ENCODE measurements at places on chromosomes 4 and X. TPM values are rescaled to one million over a fixed set of nuclear protein-coding genes. Genes with fewer than 3 reads are reported as not detected.

- H3K36me3 ChIP-seq: no peaks in the 10 kb centered on the region
- H3K4me3 ChIP-seq: no peak overlapping the region
- H3K27me3 ChIP-seq: peaks cover 20% of the 10 kb centered on the region
Measured at GRCh38 chrX:23633834-23634580, 33.3 kb upstream of the PRDX4 start.

Gene DUSP9
- 0.35 TPM for total RNA-seq

GRCh38 chr4:184957446-184958115 is 60.7 kb upstream of the HELT start:
- no peak overlapping the region for H3K27ac ChIP-seq
- DNase-seq: no peak
- no peaks in the 10 kb centered on the region for H3K36me3 ChIP-seq
- no peak overlapping the region for H3K4me3 ChIP-seq

Gene SERTM2
- 0.49 TPM for total RNA-seq

DNA sequence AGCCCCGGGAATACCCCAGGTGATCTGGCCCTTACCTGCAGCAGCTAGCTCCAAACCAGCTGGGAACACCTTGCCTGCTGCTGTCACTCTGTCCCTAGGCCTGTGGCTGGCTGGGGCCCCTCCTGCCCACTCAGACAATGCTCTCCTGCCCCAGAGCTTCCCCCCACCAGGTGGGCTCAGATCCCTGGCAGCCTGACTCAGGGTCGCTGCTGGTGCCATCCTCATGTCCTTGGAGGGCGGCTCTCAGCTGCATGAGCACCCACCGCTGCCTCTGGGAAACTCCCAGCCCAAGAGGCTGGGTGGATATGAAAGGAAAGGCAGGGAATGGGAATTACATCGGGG is 15.8 kb downstream of the C4orf50 start:
- no peak for DNase-seq
- H3K27ac ChIP-seq: no peak overlapping the region
- no peaks in the 10 kb centered on the region for H3K36me3 ChIP-seq

GRCh38 chrX:106726485-106727437 is at the start of gene RNF128:
RNF128 (plus strand) TSS chrX:106726701; CDS start chrX:106726914, 213 bp downstream.
- H3K36me3 ChIP-seq: no peaks in the 10 kb centered on the region
- no peak within 1 kb of the TSS for H3K27ac ChIP-seq
- H3K4me1 ChIP-seq: peaks cover 3% of the 10 kb centered on the region
- peak within 1 kb of the TSS; percentile 13 for H3K4me3 ChIP-seq

DNA sequence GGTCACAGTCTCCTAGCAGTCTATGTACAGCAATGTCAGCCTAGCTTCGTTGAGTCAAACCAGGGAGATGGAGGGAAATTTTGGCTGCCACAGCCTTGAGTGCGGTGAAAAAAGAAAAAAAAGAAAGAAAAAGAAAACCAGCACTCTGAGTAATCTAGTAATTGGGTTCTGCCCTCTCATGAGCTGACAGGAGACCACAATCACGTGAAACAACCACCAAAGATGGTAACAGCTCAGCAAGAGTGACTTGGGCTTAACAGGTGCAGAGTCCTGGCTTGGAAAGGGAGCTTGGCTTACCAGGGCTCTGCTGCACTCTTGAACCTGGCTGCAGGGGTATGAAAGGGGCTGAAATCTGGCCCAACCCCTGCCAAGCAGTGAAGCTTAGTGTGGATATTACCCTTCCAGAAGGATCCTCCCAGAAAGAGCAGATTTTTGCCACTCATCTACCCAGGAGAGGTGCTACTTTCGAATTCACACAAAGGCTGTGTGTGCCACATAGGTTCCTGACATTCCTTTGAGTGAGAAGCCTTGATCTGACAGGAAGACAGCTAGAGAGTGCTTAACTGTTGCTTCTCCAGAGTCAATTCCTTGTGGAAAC is 350.3 kb downstream of the PTTG2 start:
- no peak overlapping the region for H3K4me3 ChIP-seq
- H3K36me3 ChIP-seq: no peaks in the 10 kb centered on the region
- peaks cover 22% of the 10 kb centered on the region for H3K4me1 ChIP-seq
- H3K27ac ChIP-seq: peak overlapping the region; percentile 42
- H3K27me3 ChIP-seq: no peaks in the 10 kb centered on the region
- no peak for DNase-seq

DNA sequence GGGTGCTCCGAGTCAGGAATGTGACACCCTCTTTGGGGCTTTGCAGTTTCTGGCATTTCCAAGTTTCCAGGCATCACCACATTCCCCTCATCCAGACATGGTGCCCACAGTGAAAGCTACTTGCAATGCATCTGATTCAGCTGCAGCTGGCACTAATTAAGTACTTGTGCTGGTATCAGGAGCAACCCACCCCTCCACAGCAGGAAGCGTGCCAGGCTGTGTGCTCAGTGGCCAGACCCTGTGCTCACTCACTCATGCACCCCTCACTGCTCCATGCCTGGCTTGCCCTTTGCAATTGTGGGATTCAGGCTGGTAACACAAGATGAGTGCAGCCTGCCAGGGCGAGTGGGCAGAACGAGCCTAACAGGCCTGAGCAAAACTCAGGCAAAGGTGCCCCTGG is 271.2 kb downstream of the EPHA5 start:
- no peaks in the 10 kb centered on the region for H3K4me1 ChIP-seq
- H3K4me3 ChIP-seq: no peak overlapping the region
- no peaks in the 10 kb centered on the region for H3K27me3 ChIP-seq
- H3K36me3 ChIP-seq: no peaks in the 10 kb centered on the region
- no peak for DNase-seq

Gene XG
- 3.7 TPM for total RNA-seq

DNA sequence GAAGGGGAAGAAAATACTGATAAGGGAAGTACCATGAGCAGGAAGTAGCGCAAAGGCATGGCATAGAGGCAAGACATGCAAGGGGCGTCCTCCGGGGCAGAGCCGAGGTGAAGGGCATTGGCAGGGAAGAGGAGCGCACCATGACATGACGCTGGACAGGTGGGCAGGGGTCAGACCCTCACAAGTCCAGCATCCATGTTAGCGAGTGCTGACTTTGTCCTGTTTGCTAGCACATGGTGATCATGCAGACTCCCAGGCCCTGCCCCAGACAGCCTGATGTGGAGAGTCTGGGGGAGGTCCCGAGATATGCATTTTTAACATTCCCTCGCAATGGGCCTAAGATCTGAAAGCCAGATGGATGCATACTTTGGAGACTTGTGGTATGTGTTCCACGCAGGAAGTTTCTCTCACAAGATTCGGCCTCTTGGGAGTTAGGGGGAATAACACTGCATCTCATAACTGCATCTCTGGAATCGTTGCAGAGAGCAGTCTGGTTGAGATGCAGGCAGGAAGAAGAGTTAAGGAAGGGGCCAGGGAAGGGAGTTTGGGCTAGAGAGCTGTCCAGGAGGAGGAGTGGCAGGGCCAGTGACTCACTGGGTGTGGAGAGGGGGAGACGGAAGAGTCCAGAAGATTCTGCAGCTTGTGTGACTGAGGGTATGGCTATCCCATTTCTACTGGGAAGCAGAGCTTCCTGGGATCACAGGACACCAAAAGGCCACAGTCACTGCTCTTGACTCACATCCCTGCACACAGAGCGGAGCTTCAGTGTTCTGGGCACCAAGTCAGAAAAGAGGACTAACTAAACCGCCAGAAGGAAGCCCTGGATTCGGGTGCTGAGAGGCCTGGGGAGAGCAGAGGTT is 59.7 kb downstream of the FAM184B start:
- no peaks in the 10 kb centered on the region for H3K36me3 ChIP-seq
- peak overlapping the region; percentile 13 for H3K27ac ChIP-seq
- DNase-seq: peak; percentile 62
- H3K4me3 ChIP-seq: no peak overlapping the region

Gene AGTR2
- total RNA-seq: 38.0 TPM

- no peaks in the 10 kb centered on the region for H3K36me3 ChIP-seq
- H3K27me3 ChIP-seq: peaks cover 6% of the 10 kb centered on the region
- no peak overlapping the region for H3K27ac ChIP-seq
Measured at GRCh38 chrX:150050387-150050786, 112.1 kb upstream of the EOLA2 start.

DNA sequence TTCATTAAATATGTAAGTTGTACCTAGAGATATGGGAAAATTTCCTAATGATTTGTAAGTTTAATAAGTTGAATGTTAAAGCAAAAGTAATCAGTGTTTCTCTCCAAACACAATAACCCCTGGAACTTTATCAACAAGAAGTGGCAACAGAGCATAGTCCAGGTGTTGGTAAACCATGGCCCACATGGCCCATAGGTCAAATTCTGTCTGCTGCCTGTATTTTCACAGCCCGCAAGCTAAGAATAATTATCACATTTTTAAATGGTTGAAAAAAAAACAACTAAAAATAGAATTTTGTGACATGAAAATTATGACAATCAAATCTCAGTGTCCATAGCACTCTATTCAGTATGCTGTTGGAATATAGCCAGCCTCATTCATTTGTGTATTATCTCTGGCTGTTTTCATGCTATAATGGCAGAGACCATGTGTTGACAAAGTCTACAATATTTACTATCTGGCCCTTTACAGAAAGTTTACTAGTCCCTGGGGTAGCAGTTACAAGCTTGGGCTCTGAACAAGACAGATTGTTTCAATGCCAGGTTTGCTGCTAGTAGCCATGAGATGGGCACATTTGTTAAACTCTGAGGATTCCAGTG is 395.8 kb downstream of the GASK1B start:
- no peak overlapping the region for H3K4me3 ChIP-seq
- H3K36me3 ChIP-seq: no peaks in the 10 kb centered on the region
- no peak for DNase-seq
- no peaks in the 10 kb centered on the region for H3K27me3 ChIP-seq
- H3K27ac ChIP-seq: no peak overlapping the region

Gene TMPRSS11A
- not detected for total RNA-seq

Measured in muscle of leg (tissue), 16 donors.